Fibroblast of the conjunctiva (primary cell): ENCODE measurements at places on chromosomes 4 and X.

DNA sequence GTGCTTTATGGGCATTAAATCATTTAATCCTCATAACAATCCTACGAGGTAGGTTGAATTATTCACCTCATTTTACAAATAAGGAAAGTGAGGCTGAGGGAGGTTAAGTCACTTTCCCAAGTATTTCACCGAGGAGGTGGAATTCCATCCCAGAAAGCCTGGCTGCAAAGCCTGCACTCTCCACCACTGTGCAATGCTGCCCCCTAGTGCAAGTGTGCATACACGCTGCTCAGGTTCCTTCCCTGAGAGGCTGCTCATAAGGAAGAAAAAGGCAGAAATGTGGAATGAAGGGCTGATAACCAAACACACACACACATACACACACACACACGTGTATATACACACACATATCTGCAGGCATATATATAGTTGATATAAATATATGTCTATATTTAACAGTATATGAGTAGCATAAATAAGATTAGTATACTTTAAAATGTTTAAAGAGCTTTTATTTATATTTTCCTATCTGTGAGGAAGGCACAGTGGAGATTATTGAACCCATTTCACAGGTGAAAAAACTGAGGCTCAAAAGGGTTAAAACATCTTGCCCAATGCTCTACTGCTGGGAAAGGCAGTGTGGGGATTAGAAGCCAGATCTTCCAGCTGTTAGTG, 714.5 kb upstream of the TENM3 start:
- DNase-seq, result peak; percentile 58

DNA sequence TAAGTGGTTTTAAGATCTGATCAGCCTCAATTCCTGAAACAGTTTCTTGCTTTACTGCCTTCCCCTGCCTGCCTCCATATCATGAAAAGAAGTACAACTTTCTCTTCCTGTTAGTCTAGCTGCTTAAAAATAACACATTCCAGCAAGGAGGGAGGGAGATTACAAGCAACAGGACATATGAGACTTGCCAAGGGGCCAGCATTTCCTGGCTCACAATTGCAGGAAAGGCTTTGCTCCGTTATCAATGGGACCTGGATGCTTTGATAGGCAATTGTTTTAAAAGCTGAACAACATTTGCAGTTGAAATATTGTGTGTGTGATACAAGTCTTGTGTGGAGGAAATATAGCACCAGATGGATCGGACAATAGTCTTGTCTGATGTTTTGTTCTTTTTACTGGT, 425.0 kb downstream of the FAT4 start:
- DNase-seq, result no peak

GRCh38 chrX:133846311-133846710, 139.1 kb downstream of the GPC3 start:
- DNase-seq, result no peak

DNA sequence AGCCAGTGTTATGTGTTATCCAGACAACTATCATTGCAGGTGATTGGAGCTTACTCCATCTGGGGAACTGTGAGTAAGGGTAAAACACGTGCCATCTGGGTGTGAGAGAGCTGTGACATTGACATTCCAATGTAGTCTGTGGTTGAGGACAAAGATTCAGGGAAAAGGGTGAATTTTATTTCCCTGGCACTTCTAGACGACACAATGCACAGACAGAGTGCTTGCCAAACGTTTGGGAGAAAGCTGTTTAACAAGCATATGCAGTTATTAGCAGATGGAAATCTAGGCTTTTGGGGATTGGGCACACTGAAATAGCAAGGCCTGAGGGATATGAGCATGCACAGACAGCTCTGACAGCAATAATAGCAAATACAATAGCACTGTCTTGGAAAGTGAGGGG, 21.3 kb upstream of the CTSO start:
- no peak for DNase-seq

GRCh38 chr4:111807576-111807975, 337.7 kb upstream of the FAM241A start:
- no peak for DNase-seq

- DNase-seq, result no peak
Observed at GRCh38 chr4:123018396-123018775, 96.0 kb upstream of the NUDT6 start.

DNA sequence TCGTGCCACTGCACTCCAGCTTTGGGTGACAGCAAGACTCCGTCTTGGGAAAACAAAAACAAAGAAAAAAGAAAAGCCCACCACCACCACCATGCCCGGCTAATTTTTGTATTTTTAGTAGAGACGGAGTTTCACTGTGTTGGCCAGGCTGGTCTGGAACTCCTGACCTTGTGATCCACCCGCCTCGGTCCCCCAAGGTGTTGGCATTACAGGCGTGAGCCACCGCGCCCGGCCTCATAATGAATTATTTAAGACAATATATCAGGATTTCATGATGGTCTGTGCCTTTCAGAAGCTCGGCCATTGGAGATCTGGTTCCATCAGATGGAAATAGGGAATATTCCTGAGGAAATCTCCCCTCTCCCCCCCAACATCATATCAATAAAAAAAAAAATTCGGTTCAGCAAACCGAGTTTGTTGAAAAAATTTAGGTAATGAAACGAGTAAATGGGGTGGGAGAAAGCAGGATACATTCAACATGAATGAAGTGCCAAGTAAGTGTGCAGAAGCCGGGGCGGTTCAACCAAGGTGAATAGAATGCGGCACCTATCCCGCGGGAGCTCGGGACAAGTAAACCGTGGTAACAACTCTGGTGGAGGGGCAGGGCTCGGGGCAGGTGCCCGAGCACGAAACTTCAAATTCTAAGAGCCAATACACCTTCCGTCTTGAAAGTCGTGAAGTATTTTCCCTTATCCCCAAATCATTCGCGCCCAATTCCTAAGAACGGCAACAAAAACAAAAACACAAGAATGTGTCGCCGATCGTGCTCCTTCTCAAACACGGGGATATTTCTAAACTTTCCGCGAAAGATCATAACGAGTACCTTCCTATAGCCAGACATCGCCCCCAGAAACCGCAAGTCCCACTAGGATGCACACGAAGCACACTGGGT, 773 bp upstream of the TXLNG start:
- DNase-seq, result no peak

GRCh38 chr4:108881190-108881589, 118.3 kb upstream of the ETNPPL start:
- no peak for DNase-seq

DNA sequence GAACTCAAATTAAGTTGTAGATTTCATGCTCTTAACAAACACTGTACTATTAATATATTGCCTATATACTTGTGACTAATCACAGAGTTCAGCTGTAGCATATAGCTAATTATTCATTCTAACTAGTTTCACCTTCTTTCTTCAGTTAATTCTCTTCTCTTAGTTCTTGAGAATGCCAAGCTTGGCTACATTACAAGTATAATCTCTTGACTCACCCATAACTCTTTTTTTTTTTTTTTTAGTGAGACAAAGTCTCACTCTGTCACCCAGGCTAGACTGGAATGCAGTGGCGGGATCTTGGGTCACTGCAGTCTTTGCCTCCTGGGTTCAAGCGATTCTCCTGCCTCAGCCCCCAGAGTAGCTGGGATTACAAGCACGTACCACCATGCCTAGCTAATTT, 5.4 kb downstream of the KLHL5 start:
- no peak for DNase-seq

- no peak for DNase-seq
Observed at GRCh38 chrX:101478366-101478765, 6.9 kb upstream of the ARMCX4 start.

GRCh38 chr4:30808276-30808675, 88.1 kb downstream of the PCDH7 start:
- no peak for DNase-seq

DNA sequence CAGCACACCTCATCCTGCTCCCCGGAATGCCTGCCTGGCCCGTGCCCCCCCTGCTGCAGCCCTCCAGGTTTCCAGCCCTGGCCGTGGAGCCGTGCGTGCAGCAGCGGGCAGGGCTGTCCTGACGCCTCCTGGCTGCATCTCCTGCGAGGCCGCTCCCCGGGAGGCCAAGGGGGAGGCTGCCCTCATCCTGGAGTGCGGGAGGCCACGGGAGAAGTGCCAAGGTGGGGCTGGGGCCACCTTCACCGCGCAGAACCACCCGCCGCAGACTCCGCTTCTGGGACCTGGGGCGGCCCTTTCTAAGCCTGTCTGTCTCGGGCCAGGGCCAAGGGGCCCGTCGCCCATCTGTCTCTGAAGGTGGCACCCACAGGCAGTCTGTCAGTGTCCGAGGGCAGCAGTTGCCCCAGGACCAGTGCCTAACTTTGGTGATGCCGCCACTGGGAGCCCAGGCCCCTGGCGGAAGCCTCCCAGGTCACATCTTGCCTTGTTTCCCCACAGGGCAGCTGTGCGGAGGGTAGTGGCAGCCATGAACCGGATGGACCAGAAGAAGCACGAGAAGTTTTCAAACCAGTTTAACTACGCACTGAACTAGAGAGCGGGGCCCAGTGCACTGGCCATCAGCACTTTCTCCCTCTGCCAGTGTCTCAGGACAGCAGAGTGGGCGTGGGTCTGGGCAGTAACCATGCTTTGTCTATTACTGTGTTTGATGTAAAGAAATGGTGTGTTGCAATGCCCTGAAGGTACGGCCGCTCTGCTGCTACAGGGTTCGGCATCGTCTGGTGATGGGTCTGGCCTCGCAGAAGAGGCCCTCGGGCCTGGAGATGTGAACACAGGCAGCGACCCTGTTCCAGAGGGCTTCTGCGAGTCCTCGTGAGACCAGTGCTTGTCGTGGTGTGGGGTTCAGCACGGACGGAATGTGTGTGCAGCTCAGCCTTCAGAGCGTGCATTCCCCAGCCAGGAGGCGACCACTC, 20.6 kb downstream of the NKX1-1 start:
- DNase-seq, result no peak

- DNase-seq, result no peak
Observed at GRCh38 chr4:80062527-80062926, 10.5 kb downstream of the ANTXR2 start.

DNA sequence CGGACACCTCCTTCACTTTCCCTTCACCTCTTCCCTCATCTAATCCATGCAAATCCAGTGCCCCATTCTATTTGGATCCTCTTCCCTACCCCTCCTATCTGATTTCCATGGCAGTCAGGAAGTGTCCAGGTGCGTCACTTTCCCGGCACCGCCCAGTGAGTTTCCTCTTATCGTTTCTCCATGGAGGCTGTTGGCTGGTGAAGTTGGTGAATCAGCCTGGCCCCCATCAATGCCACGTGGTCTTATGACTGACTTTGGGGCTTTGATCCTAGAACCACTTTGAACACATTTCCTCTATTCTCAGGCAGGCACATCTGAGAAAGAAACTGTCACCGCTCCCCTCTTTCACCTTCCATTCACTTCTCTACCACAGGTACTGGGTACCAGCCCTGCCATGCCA, 137.8 kb downstream of the CEP135 start:
- no peak for DNase-seq

DNA sequence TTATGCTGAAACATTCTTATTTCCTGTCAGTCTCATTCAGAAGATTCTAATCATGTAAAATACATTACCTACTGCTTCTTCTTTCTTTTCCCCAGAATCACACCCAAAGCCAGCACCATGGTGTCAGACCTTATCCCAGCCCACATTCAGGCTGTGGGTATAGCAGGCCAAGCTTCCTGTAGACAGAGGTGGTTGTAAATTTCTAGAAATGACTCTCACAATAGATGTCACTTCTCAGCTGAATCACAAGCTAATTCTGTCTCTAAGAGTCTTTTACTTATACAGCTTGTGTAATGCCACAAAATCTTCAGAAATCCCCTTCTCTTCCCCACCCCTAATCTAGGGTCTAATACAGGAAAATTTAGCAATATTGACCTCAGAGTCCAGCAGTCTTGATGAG, 239.6 kb downstream of the PARM1 start:
- DNase-seq, result no peak

- peak; percentile 24 for DNase-seq
Observed at GRCh38 chr4:107519053-107519452, 201.0 kb downstream of the PAPSS1 start.

- no peak for DNase-seq
Observed at GRCh38 chr4:51825341-51825740, 17.6 kb upstream of the DCUN1D4 start.

GRCh38 chr4:149897783-149898182, 82.1 kb upstream of the IQCM start:
- DNase-seq, result peak; percentile 12

DNA sequence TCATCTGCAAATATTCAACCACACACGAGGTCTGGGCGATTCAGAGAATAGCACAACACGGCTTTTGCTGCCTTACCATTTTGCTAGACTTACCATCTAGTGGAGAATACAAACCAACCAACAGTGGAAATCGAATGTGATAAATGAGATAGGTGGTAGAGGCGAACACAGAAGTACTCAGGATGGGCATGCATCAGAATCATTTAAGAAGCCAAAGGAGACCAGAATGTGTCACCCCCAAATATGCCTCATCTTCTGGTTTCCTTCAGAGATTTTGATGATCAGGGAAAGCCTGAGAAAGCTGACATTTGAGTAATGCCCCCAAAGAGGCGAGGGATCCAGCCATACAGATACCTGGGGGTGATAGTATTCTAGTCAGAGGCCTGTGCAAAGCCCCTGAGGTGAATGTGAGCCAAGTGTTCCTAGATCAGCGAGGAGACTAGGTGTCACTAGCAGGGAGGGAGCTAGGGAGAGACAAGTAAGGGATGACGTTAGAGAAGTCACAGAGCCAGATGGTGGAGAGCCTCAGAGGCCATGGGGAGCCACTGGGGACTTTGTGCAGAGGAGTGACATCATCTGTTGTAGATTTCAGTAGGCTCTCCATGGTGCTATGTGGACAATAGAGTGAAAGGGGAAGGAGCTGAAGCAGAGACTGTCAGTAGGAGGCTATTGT, 1.7 kb downstream of the MTMR1 start:
- DNase-seq, result no peak

DNA sequence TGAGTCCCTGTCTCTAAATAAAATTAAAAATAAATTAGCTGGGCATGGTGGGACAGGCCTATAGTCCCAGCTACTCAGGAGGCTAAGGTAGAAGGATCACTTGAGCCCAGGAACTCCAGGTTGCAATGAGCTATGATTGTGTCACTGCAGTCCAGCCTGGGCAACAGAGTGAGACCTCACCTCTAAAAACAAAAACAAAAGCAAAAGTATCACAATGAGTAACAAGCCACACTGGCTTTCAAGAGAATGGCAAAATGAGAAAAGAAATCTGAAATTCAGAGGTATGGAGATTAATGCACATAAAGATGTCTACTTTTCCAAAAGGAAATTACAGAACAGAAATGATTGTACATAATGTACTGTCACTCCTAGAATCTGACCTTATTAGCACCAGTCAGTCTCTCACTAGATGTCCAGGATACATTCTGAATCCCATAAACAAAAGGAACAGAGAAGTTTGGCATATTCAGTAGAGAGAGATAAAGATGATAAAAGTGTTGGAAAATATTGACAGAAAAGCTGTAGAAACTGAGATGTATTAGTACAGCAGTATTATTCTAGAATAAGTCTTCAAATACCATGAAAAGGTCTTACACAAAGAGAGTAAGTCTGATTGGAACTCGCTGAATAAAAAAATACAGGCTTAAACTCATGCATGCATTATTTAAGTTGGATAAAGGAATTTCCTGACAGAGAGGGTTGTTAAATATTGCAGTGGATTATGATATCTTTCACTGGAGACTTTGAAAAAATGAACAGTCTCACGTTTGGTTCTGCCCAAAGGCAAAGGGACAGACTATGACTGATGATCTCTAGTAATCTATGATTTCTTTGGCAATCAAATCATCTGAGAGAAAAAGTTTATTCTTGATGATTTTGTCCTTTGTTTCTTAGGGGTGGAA, 102.5 kb downstream of the SH3RF1 start:
- no peak for DNase-seq

- DNase-seq, result no peak
Observed at GRCh38 chr4:112422644-112423043, 93.3 kb downstream of the NEUROG2 start.
